ENCODE measurements at places on chromosomes 16 and 17. TPM values are rescaled to one million over a fixed set of nuclear protein-coding genes. Genes with fewer than 3 reads are reported as not detected.

The MMP25 gene
- 62.6 TPM for total RNA-seq

The C16orf92 gene
- total RNA-seq, result not detected

The RNF43 gene
- total RNA-seq, result 1.8 TPM

The SAMD14 gene
- 4.1 TPM for total RNA-seq

The NOD2 gene
- 16.1 TPM for total RNA-seq

GRCh38 chr16:56119133-56119532 is 72.2 kb upstream of the GNAO1 start:
- no peak for DNase-seq
- no peaks in the 10 kb centered on the region for H3K27me3 ChIP-seq
- no peaks in the 10 kb centered on the region for H3K36me3 ChIP-seq

DNA sequence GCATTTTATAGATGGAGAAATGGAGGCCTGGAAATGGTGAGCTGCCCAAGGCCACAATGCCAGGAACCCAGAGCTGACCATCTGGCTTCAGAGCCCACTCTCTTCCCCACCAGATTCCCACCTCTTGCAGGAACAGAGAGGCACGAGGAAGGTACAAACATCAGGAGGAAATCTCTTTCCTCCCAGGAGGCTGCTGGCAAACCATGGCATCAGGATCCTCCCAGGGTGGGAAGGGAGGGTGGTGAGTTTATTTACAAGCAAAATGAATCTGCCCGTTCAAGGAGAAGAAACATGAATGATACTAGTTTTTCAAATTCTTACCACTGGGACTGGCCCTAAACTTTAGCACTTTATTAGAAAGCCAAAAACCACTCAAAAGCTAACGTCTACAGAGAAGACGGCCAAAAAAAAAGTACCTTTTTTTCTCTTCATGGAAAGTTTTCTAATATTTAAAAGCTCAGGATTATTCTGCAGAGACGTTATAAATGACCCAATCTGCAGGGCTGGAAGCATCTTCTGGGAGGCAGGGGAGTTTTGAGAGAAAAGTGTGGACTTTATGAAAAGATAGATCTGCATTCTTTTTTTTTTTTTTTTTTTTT is 79.1 kb downstream of the NXN start:
- H3K4me1 ChIP-seq, result peaks cover 13% of the 10 kb centered on the region
- peak overlapping the region; percentile 64 for H3K27ac ChIP-seq
- H3K27me3 ChIP-seq, result peaks cover 25% of the 10 kb centered on the region
- no peaks in the 10 kb centered on the region for H3K36me3 ChIP-seq

- no peak for DNase-seq
- no peaks in the 10 kb centered on the region for H3K27me3 ChIP-seq
- H3K4me3 ChIP-seq, result no peak overlapping the region
Measured at GRCh38 chr16:64809876-64810629, 311.8 kb downstream of the CDH11 start.

DNA sequence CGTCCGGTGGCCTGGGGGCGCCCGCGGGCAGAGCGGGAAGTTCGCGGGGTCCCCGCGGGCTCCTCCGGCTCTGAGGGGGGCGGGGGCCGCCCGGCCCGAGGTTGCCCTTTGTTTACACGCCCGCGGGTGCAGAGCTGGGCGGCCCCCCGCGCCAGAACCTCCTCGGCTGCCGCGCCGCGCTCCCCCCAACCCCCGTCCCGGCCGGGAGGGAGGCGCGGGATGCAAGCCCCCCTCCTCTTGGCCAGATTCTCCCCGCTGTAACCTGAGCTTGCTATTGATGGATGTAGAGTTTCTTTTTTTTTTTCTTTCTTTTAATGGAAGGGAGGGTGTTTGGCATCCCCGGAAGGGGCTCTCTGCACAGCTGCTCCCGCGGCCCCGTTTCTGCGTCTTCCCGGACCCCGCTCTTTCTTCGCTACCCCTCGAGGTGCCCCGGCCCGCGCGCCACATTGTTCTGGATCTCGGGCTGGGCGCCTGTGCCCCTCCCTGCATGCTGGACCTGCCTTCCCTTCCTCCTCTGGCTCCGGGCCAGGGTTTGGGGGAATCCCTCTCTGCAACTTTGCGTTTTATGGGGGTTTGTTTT is 646 bp downstream of the CBX2 start:
- DNase-seq, result no peak
- no peak overlapping the region for H3K27ac ChIP-seq
- H3K36me3 ChIP-seq, result no peaks in the 10 kb centered on the region
- peaks cover 44% of the 10 kb centered on the region for H3K27me3 ChIP-seq
- H3K4me3 ChIP-seq, result peak overlapping the region; percentile 56
- H3K4me1 ChIP-seq, result peaks cover 50% of the 10 kb centered on the region

DNA sequence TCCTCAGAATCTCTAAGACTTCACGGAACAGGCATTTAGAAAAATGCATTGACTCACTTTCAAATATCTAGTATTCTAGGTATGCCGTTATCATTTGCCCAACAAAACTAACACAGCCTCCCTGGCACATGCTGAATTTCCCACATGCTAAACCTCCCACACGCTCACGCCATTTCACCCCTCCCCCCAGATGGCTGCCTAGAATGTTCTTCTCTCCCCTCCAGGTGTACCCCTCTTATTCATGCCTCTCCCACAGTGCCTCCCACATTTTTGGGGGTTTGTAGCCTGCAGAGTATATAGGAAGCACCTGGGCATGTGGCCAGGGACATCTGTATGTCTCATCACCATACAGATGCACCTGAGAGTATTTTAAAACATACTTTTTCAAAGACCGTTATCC is 38.2 kb upstream of the ICAM2 start:
- H3K4me1 ChIP-seq, result peaks cover 41% of the 10 kb centered on the region
- H3K27ac ChIP-seq, result no peak overlapping the region
- no peak for DNase-seq
- H3K4me3 ChIP-seq, result no peak overlapping the region
- H3K36me3 ChIP-seq, result peaks cover 84% of the 10 kb centered on the region
